Right ventricle myocardium superior (tissue), 1 donor: ENCODE measurements at places on chromosomes 5 and 9. TPM values are rescaled to one million over a fixed set of nuclear protein-coding genes. Genes with fewer than 3 reads are reported as not detected.

DNA sequence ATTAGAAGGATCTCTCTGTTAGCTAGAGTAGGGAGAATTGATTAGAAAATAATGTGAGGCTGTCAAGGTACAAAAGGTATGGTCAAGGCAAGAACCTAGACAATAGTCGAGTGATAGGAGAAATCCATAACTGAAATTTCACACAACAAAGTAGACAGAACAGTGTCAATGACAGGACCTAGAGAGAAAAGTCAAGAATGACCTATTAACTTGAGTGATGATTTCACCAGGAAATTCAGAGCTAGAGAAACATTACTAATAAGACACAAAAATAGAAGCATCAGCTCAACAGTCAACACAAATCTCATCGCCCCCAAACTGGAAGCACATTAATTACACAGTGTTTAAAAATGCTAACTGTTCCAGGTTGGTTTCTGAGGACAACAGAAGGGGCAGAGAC lies 532.4 kb downstream of the CDH10 start:
- no peak for DNase-seq

GRCh38 chr5:124860291-124860655 lies 113.8 kb upstream of the ZNF608 start:
- no peak for DNase-seq

- peak; percentile 94 for DNase-seq
Observed at GRCh38 chr9:5450359-5451091, at the start of gene CD274. TSS of gene CD274 (plus strand) at chr9:5450542. CDS start at chr9:5456114, 5,572 bp downstream.

DNA sequence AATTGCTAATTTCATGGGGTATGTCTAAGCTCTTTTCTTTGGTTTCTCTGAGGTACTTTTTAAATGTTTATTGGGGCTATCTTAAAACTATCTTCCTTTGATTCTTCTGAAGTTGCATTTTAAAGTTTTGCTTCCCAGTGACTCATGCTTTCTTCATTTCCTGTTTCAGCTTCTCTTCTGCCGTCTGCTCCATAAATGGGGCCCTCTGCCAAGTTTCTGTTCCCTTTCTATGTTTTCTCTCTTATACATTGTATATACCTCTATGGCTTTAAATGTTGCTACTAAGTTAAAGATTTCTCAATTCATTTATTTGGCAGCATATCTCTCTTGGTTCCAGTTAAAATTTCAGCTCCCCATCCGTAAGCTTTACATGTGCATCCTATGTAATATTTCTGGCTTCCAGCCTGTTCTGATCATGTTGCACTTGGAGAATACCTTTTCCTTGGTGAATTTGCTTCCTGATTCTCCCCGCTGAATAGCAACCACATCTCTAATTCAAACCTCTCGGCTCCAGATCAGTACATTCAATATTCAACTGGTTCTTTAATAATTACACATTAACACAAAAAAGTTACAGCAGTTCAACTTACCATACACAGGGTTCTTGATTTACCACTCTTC lies 125.3 kb downstream of the ST8SIA4 start:
- DNase-seq, result no peak

- DNase-seq, result no peak
Observed at GRCh38 chr5:17229313-17229712, 11.9 kb downstream of the BASP1 start.

- DNase-seq, result no peak
Observed at GRCh38 chr9:37421914-37422288, 595 bp upstream of the GRHPR start.

- no peak for DNase-seq
Observed at GRCh38 chr5:71922584-71923106, 184.6 kb upstream of the MAP1B start.

DNA sequence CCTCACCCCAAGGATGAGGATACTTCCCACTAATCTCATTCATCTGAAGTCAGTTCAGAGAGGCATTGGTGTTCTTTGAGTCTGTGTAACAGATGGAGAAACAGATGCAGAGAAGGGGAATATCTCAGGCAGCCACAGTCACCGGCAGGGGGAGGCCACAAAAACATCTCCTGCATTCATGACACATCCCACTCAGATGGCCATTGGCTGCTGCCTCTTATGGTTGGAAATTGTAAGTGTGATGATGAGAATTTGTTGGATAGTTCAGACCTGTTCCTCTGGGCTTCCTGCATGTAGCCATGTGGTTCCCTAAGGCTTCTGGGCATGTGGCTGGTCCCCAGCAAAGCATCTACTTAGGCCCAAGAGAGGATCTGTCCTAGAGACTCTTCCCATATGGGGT lies 45.9 kb upstream of the GABRP start:
- no peak for DNase-seq

GRCh38 chr9:136723362-136723976 lies 11.1 kb downstream of the DIPK1B start:
- no peak for DNase-seq

GRCh38 chr5:122704247-122705036 lies 70.4 kb upstream of the SNX2 start:
- DNase-seq, result no peak

- DNase-seq, result no peak
Observed at GRCh38 chr5:81631124-81631523, 119.8 kb downstream of the SSBP2 start.

The DOK3 gene
- total RNA-seq, result 4.2 TPM

GRCh38 chr9:98289614-98290201 lies 34.3 kb upstream of the TBC1D2 start:
- DNase-seq, result no peak

DNA sequence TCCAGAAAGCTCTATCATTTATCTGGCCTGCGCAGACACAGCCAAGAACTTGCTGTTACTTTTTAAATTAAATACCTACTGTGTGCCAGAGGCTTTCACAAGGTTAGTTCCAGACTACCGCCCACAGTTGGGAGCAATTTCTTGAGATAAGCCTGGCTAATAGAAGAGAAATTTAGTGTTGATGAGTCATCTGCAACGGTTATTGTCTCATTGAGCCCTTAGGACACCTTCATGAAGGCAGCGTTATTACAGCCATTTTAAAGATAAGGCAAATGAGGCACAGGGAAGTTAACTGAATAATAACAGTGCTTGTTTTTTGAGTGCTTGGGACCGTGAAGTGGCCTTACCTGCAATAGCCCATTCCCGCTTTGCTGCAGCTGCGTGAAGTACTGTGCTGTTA lies 292.9 kb upstream of the MSX2 start:
- no peak for DNase-seq

GRCh38 chr5:101153526-101153925 lies 250.4 kb upstream of the ST8SIA4 start:
- DNase-seq, result no peak
